ENCODE measurements at places on chromosomes 7 and 10.

GRCh38 chr10:63812501-63812900 lies 291.3 kb downstream of the REEP3 start:
- no peak for DNase-seq

DNA sequence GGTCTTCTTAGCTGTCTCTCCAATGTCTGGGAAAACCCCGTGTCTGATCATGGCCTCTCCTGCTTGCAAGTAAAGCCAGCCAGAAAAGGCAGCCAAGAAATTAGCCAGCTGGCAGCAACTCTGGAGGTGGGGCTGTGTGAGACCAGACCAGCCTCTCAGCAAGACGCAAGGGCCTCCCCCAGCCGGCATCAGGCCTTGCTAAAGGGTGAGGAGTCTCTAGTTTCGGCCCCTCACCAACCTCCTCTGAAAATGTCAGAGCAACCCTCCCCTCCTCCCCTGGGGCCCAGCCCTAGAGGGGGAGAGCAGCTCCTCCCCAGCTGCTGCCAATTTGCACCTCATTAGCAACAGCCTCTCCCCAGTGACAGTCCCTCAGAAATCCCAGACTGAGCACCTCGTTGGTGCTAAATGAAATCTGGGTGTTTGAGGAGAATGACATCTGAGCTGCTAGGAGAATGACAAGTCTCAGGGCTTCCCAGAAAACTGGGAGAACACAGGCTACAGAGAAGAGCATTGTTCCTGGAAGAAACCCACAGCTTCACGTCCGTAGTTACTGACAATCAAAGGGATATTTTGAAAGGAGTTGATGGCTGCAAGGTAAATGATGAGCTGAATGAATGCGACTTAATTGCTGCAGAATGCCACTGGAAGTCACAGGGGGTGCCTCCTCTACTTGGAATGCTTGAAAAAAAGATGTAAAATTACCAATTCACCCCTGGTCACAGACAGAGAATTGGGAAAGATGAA lies 25.9 kb downstream of the DGKI start:
- DNase-seq, result no peak

GRCh38 chr7:151586531-151587260 lies 67.0 kb upstream of the RHEB start:
- DNase-seq, result no peak

- DNase-seq, result no peak
These were observed 38.6 kb upstream of the MXI1 start for GRCh38 chr10:110168601-110169481.

DNA sequence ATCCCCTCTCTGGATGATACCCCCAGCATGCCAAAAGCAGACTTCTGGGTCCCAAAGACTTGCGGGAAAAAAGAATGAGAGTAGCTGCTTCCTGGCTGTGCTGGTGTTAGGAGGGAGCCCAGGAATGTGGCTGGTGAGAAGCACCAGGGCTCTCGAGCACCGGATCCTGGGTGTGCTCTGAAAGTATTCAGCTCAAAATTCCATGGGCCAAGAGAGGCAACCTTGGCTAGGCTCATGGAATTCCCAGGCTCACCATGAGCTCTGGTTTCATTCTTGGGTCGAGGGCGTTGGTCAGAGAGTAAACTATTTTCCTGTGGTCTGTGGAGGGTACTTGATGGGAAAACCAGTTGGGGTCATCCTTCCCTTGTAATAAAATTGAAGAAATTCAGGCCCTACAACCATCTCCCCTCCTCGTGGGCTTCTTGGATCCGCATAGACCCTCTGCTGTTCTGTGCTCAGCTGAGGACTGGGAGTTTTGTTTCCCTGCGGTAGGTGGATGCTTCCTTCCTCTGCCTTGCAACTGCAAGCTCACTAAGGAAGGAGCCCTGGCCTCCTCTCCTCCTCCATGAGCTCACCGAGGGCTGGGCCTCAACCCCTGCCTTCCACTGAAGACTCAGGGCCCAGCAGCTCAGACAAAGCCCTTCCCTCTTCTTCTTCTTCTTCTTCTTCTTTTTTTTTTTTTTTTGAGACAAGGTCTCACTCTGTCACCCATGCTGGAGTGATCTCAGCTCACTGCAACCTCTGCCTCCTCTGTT lies 34.5 kb upstream of the AQP1 start:
- no peak for DNase-seq

All from NCI-H510A treated with DMSO at 0.1 percent for 48 hours (cell line).